ENCODE measurements at places on chromosomes 5 and 9. TPM values are rescaled to one million over a fixed set of nuclear protein-coding genes. Genes with fewer than 3 reads are reported as not detected.

- H3K4me1 ChIP-seq = no peaks in the 10 kb centered on the region
- H3K27ac ChIP-seq = no peak overlapping the region
- no peak for DNase-seq
- H3K36me3 ChIP-seq = no peaks in the 10 kb centered on the region
Observed at GRCh38 chr9:34572628-34573027, 16.9 kb downstream of the CNTFR start.

PAX5 gene
- 0.11 TPM for total RNA-seq

DNA sequence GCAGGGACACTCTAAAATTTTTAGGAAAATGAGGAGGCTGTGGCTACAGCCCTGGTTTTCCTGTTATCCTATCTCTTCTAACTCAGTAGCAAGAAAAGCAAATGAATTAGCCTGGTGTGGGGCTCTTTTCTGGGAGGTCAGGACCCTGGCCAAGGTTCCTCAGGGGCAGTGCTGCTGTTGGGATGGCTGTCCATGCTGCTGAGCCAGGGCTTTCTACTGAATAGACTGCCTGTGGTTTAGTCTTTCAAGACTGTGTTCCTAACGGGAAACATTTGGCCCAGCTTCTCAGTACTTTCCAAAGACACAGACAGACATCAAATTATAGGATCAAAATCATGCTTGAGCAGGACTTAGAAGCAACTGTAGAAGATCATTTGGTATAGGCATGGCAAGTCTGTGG lies 18.1 kb downstream of the TNC start:
- no peaks in the 10 kb centered on the region for H3K4me1 ChIP-seq
- H3K36me3 ChIP-seq = no peaks in the 10 kb centered on the region
- no peaks in the 10 kb centered on the region for H3K27me3 ChIP-seq
- no peak for DNase-seq

- no peaks in the 10 kb centered on the region for H3K4me1 ChIP-seq
- no peak overlapping the region for H3K27ac ChIP-seq
- DNase-seq = no peak
- H3K27me3 ChIP-seq = no peaks in the 10 kb centered on the region
- no peaks in the 10 kb centered on the region for H3K36me3 ChIP-seq
- no peak overlapping the region for H3K4me3 ChIP-seq
Observed at GRCh38 chr5:90545511-90545910, 13.1 kb upstream of the ADGRV1 start.

FAM151B gene
- total RNA-seq = 3.2 TPM

- no peak overlapping the region for H3K4me3 ChIP-seq
- H3K36me3 ChIP-seq = no peaks in the 10 kb centered on the region
- H3K4me1 ChIP-seq = no peaks in the 10 kb centered on the region
- no peak for DNase-seq
Observed at GRCh38 chr9:125745018-125745417, 2.2 kb upstream of the PBX3 start.

GRCh38 chr9:120443489-120443888 lies 136.5 kb downstream of the CDK5RAP2 start:
- H3K36me3 ChIP-seq = no peaks in the 10 kb centered on the region
- H3K27ac ChIP-seq = no peak overlapping the region
- no peak overlapping the region for H3K4me3 ChIP-seq
- no peaks in the 10 kb centered on the region for H3K27me3 ChIP-seq
- no peaks in the 10 kb centered on the region for H3K4me1 ChIP-seq

TAF11L13 gene
- total RNA-seq = not detected

DNA sequence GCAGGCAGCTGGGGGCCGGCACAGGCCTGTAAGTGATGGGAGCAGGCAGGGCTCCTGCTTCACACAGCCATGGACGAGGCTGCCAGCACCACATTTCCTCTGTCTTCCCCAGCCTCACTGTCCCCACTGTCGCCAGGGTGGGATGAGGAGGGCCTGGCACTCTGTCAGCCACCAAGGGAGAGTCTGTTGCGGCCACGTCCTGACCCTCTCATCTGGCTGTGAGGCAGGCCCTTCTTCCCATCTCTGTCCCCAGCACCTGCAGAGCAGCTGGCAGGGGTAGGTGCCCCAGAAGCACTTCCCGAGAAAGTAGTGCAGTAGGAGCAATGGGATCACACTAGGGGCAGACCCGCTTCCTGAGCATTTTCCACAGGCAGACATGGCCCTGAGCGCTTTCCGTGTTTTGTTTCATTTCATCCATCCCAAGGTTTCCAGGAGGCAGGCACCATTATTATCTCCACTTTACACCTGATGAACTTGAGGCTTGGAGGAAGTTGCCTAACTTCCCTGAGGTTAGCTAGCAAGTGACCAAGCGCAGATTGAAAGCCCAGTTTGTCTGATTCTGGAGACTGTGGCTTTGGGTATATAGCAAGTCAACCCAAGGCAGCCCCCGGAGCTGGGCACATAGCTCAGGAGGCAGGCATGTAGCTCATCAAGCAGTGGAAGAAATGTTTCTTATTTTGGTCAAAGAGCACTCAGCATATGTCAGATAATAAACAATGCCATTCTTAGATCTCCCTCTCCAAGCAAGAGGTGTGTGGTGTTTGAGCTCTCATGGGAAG lies 202.4 kb downstream of the DAB2IP start:
- H3K4me1 ChIP-seq = no peaks in the 10 kb centered on the region
- H3K27me3 ChIP-seq = no peaks in the 10 kb centered on the region
- H3K36me3 ChIP-seq = no peaks in the 10 kb centered on the region

DNA sequence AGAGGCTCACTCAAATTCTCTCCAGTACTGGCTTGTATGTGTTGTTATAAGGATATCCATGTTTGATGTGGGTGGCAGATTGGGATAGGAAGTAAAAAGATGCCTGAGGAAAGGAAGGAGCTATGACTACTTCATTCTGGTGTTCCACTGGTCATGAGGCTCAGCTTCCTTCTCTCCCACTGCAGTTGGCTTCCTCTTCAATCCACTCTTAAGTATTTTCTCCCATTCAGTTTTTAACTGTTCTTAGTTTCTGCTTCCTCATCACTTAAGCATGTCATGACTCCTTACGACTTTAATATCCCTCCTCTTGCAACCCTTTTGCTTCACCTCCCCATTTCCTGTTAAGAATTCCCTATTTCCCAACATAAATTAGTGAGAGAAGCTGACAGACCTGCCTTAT lies 81.1 kb downstream of the PJA2 start:
- H3K27me3 ChIP-seq = no peaks in the 10 kb centered on the region
- H3K36me3 ChIP-seq = no peaks in the 10 kb centered on the region
- no peak overlapping the region for H3K27ac ChIP-seq
- H3K4me1 ChIP-seq = no peaks in the 10 kb centered on the region

DNA sequence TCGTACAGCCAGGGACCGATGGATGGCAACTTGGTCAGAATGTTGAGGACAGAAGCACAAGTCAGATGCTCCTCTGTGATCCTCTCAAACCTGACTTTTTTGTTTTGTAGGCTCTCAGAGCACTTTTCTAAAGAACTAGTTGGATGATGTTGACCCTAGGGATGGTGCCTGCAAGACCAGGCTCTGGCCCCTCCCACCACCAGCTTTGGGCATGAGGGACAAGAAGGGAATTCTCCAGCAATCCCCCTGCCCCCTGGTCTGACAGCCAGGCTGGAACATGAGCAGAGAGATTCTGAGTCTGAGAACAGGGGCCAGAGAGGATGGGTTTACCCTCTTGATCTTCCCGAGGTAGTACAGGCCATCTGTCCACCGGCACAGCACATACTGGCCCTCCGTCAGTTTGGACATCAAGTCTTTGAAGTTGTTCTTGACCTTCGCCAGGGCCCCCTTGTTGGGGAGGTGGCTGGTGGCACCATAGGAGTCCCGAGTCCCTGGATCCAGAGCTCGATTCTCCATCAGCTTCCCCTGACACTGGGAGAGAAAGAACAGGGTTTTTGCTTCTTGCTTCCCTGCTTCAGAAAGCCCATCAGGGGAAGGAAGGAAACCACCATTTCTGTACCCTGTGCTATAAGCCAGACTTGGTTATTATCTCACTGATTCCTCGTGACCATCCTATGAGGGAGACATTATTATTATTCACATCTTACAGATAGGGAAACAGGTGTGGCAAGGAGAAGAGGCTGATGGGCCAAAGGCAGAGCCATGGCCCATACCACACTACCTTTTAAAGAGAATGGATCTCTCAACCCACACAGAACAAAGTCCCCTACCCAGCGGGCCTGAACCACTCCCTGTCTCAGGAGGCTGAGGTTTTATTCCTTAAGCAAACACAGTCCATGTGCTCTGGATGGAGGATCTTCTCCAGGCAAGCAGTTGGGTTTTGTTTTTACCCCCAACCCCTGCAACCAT lies 2.5 kb downstream of the PHF19 start:
- H3K4me3 ChIP-seq = no peak overlapping the region
- H3K27me3 ChIP-seq = no peaks in the 10 kb centered on the region
- no peaks in the 10 kb centered on the region for H3K36me3 ChIP-seq
- no peak overlapping the region for H3K27ac ChIP-seq

Data from prostate gland (tissue), 2 donors.